ENCODE measurements at places on chromosomes 12 and 14. TPM values are rescaled to one million over a fixed set of nuclear protein-coding genes. Genes with fewer than 3 reads are reported as not detected.

DNA sequence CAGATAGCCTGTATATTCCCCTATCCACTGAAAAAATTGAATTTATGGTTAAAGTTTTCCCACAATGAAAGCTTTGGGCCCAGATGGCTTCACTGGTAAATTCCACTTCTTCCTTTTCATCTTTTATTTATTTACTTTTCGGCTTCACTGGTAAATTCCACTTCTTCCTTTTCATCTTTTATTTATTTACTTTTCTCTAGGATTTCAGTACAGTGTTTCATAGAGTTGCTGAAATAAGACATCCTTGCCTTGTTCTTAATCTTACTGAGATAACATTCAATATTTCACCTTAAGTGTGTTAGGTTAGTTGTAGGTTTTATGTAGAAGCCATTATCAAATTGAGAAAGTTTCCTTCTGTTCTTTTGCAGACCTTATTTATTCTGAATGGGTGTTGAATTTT, 18.9 kb upstream of the KLRG1 start:
- no peak for DNase-seq

MYO1H gene
- 0.89 TPM for polyA plus RNA-seq

DNA sequence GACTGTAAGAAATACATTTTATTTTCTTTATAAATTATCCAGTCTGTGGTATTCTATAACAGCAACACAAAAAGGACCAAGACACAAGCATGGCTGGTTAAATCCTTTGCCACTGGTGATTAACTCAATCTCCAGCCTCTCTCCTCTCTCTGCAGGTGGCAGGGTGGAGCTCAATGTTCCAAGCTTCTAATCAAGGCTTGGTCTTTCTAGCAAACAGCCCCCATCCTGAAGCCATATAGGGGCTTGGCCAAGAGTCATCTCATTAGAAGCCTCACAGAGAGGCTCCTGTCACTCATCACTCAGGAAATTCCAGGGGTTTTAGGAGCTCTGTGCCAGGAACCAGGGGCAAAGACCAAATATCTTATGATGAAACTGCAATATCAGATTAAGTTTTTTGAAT, 12.0 kb downstream of the C12orf75 start:
- DNase-seq, result no peak

MGP gene
- 65.6 TPM for polyA plus RNA-seq

DNA sequence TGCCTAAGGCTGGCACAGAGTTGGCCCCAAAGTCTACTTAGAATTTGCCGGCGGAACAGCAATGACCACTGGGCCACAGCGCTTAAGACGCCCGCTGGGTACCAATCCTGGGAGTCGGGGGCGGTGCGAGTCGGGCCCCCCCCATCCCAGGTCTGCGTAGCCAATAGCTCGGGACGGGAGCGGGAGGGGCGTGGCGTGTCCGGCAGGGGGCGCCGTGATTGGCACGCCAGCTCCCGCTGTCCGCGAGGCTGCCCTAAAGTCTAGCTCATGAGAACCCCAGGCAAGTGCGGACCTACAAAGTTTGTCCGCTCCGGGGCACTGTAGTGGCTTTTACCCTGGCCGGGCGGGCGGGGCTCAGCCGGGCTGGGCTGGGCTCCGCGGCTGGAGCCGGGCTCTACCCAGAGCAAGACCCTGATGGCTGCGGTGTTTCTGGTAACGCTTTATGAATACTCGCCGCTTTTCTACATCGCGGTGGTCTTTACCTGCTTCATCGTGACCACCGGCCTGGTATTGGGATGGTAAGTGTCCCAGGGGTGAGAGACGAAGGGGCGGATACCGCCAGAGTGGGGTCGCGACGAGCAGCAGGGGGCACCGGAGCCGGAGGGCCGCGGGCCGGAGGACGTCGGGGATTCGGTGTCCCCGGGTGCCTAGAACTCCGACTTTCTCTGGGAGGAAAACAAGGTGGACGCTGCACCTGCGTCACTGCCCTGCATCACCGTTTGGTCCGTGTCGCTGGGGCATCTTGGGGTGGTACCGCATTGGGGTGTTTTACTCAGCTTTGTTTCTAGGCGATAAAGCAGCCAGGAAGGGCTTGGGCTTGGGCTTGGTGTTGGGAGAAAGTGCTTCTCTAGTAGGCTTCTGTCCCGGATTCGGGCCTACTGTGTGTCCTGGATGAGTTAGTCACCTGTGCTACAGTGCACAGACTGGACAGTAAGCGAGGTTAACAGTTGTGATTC, at the start of gene CGRRF1:
Gene CGRRF1 (plus strand): TSS at position 361 of the 956 bp plus-strand sequence. CDS start 54 bp downstream, at position 415.
- peak; percentile 93 for DNase-seq

KRT79 gene
- polyA plus RNA-seq, result not detected

MTERF2 gene
- polyA plus RNA-seq, result 32.4 TPM

GRCh38 chr14:30990770-30991169, 34.7 kb upstream of the AP4S1 start:
- no peak for DNase-seq

DNA sequence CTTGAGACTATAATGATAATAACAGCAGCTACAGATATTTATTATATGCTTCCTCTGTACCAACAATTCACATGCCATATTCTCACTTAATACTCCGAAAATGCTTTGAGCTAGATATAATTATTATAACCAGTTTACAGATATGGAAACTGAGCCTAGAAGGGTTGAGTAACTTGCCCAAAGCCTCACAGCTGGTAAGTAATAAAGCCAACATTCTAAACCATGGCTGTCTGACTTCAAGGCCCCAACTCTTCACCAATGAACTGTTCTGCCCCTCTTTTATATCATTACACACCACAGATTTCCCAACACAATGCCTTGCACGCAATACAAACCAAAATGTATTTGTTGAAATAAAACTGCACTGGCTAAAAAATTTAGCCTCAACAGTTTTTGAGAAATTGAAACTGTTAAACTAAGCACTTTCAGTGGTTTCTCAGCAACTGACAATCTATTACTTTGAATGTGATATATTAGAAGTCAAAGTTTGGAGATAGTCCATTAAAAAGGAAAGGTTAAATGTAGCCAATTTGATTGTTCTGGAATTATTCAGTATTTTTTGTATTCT, 222.5 kb upstream of the ARHGAP5 start:
- DNase-seq, result no peak

GRCh38 chr14:74358176-74358829, 10.0 kb downstream of the VRTN start:
- no peak for DNase-seq

CCDC184 gene
- 0.81 TPM for polyA plus RNA-seq

DNA sequence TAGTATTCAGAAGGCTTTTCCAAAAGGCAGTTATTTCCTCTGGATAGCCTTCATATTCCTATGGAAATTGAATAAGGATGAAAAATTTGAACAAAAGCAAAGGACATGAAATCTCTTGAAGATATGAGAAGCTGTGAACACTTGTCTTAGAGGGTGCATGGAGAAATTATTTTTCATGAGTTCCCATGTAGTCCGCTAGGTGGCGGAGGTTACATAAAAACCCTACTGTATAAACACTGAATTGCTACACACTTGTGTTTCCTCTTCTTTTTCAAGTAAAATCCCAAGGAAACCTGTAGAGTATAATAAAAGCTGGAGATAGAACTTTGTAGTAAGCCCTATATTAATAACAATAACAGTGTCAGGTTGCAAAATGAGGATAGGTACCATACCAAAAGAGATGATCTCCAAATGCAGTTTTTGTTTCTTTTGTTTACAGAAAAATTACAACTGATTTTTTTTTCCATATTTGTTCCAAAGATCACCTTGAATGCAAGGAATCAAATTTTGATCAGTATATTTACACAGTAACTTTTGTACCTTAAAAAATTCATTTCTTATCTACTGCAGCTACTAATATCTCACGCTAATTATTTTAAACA, 37.8 kb upstream of the OR4E1 start:
- no peak for DNase-seq

EEA1 gene
- 13.6 TPM for polyA plus RNA-seq

LTB4R2 gene
- 4.0 TPM for polyA plus RNA-seq

DNA sequence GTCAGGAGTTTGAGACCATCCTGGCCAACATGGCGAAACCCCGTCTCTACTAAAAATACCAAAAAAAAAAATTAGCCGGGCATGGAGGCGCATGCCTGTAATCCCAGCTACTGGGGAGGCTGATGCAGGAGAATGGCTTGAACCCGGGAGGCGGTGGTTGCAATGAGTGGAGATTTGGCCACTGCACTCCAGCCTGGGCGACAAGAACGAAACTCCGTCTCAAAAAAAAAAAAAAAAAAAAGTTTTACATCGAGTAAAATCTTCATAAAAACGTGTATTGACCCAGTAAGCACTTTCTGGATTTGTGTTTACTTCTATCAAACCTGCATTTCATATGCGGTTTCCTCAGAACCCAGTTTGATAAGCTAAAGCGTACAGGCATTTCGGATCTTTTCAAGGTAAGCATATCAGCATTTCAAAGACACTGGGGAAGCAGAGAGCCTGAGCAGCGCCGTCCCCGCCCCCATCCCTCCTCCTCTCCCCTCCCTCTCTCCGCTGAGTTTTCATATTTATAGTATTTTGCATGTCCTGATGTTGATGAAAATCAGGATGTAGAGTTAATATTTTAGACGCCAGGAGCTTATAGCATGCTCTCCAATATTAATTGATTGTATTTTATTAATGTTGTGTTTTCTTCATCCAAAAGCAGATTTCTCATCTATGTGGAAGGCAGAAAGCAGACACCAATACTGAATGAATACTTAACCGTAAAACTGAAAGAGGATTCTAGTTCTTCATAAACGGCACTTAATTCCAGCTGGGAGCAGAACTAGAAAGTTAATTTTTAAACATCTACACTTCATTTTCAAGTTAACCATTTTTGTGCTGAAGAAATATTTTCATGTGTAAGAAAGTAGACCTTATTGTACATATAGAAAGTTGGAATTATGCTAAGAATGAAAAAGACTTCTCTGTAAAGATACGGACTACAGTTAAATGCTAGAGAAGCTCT, 9.2 kb upstream of the HIP1R start:
- no peak for DNase-seq

DNA sequence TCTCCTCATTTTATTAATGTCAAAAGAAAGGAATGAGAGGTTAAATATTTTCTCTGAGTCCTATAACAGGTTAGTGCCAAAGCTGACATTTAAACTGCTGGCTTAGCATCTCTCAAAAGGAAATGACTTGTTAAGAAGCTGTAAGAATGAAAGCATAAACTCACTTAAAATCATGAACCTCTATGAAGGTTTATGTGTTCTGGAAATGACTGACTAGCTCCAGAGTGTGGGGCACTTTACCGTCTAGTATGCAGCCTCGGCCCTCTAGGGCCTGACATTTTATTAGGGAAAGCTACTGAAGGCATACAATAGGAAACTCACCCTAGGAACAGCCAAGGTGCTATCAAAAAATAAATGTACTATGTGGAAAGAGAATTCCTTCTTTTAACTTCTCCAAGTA, 35.1 kb downstream of the SPX start:
- no peak for DNase-seq

FAM181A gene
- polyA plus RNA-seq, result 0.09 TPM

GRCh38 chr12:92556637-92557421, 146.0 kb upstream of the PLEKHG7 start:
- DNase-seq, result no peak

GRCh38 chr12:77382096-77382742, 316.9 kb upstream of the E2F7 start:
- DNase-seq, result no peak

FOXG1 gene
- polyA plus RNA-seq, result 0.10 TPM

- DNase-seq, result no peak
Observed at GRCh38 chr14:96274543-96274942, 18.5 kb downstream of the BDKRB1 start.

DNA sequence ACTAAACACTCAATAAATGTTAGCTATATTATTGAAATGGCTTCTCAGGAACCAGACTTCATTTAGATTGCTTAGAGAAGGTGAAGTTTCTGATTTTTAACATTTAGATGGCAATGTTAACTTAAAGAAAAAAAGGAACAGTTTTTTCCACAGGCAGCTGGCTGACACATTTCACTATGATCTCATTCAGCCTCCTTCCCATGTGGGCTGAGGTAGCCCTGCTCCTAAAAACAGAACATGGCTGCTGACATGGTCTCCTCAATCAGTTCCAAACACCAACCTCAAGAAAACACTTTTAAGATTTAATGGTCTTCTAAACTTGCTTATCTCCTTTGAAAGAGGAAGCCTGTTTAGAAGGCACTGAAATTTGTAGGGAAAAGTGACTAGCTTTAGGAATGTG, 23.8 kb downstream of the GNS start:
- DNase-seq, result no peak

- DNase-seq, result no peak
Observed at GRCh38 chr14:70827347-70827746, 18.0 kb upstream of the MAP3K9 start.

GRCh38 chr12:105922670-105923102, 216.1 kb downstream of the NUAK1 start:
- no peak for DNase-seq

DNA sequence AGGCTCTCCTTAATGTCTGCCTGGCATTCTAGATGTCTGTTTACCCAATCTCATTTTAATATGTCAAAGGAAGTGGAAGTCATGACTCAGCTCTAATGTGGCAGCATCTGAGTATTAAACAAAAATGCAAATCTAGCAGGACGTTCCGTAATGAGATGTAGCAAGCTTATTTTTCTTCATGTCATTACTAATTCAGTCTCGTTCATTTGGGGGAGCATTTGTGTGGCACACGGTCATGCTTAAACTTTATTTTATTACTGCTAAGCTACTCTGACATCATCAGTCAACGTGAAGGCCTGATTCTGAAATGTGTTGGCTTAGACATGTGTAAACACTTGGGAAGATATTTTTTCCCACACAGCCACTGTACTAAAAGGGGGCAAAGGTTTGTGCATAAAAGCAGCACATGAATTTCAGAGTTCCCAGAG, 326.7 kb upstream of the TMPO start:
- DNase-seq, result no peak

- no peak for DNase-seq
Observed at GRCh38 chr12:107446476-107446875, 239.1 kb upstream of the PWP1 start.

- DNase-seq, result no peak
Observed at GRCh38 chr14:61478971-61479473, 157.6 kb downstream of the PRKCH start.

- DNase-seq, result no peak
Observed at GRCh38 chr14:34409721-34410120, 52.3 kb downstream of the SPTSSA start.

ZDHHC22 gene
- 0.86 TPM for polyA plus RNA-seq

All from left renal cortex interstitium (tissue), 4 donors.